ENCODE measurements at places on chromosomes 13 and 19.

DNA sequence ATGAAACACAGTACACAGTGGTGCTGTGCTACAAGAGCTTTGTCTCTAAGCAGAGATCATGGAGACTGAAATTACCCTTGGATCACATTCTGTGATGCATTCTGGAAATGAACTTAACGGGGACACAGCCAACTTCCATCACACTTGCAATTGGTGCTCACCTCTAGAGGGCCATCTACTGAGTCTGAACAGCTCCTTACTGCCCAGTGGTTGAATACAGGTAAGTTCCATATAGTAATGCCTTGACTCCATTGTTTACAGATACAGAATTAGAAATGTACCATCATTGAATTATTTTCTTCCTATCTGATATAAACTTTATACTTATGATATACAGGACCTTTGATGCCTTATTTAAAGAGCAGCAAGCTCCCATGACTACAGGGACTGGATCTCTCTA is 686.4 kb downstream of the PCDH9 start:
- DNase-seq: no peak

GRCh38 chr13:19184176-19184575 is 2.6 kb upstream of the TUBA3C start:
- no peak for DNase-seq

GRCh38 chr13:113216254-113217048 is 7.0 kb downstream of the CUL4A start:
- no peak for DNase-seq

DNA sequence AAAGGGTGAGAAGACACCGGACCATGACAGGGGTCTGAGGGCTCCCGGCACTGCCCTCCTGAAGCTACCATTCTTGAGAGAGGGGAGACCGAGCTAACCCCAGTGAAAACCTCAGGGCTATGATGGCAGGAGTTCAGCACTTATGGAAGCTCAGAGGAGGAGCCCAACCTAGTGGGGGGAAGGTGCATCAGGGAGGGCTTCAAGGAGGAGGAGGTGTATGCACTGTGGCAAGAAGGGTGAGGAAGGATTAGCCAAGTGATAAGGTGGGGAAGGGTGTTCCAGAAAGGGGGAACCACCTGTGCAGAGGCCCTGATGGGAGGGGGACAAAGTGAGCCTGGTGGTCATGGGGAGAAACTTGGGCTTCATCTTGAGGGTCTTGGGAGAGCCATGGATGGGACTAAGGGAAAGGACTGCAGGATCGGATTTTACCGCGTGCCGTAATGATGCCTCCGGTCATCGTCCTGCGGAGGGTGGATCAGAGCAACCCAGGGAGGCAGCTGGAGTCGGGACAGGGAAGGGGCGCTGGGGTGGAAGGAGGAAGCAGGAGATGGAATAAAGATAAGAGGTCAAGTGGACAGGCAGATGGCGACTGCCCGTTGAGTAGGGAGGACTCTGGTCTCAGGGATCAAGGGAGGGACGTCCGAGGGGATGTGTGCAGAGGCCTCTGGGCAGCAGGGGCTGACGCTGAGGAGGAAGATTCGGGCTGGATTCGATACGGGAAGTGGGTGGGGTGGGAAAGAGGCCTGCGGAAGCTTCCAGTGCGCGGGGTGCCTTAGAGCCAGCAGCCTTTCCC is 13.3 kb upstream of the PSMD8 start:
- no peak for DNase-seq

DNA sequence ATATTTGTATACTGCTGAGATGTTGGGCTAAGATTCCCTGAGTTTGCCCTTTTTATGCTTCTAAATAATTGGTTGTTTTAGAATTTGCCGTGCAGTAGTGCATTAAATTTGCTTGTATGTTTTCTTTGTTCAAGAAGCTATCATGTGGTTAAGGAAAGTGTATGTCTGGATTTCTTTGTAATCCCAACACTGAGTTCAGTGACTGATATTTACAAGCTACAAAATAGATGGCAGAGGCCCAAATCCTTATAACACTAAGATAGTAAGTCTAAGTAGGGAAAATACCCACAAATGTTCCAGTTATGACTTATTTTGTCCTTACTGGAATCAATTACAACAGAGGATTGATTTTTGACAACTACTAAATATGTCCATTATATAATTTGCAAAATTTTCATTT is 435.0 kb upstream of the KLF12 start:
- DNase-seq: no peak

DNA sequence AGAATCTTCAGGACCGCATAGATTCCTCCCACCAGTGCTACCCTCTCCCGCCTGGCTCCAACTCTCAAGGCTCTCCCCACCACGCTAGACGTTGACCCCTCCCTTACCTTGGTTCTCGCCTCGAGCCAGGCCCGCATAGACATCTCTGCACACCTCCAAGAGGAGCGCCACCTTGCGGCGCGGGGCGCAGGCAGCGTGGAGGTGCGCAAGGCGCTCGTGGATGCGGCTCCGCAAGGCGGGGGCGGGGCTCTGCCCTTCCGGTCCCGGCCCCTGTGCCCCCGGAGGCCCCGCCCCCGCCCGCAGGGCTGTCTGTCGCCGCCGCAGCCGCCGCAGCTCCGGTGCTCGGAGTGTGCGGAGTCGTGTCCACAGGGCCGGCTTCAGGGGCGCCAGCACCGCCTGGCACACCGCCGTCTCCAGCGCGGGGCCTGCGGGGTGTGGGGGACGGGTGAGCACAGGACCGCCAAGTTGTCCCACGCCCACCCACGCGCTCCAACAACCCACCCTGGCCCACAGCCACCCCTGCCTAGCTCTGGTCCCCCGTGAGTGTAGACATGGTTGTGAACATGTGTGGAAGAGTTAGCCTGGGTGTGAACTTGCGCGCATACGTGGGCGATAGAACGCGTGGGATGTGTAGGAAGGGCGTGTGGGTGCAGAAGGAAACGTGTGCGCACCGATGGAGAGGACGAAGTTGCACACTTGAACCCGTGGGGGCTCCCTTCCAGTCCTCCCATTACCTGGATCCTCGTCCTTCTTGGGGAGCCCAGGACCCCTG is 8.1 kb downstream of the RINL start:
- no peak for DNase-seq

- DNase-seq: no peak
Measured at GRCh38 chr19:58067240-58067912, 8.3 kb downstream of the ZNF135 start.

- DNase-seq: no peak
Measured at GRCh38 chr13:113887700-113888201, 23.9 kb upstream of the GAS6 start.

GRCh38 chr13:95627590-95627989 is 16.9 kb downstream of the DZIP1 start:
- no peak for DNase-seq

All from NCI-H1417 treated with DMSO at 0.1 percent for 48 hours (cell line).